Osteoblast (primary cell): ENCODE measurements at places on chromosomes 3 and 15. TPM values are rescaled to one million over a fixed set of nuclear protein-coding genes. Genes with fewer than 3 reads are reported as not detected.

FSD2 gene
- total RNA-seq, result not detected in 2 replicates

IGSF10 gene
- total RNA-seq, result 1.4 and 2.7 TPM in 2 replicates

NRG4 gene
- not detected in 2 replicates for total RNA-seq

GALNT15 gene
- total RNA-seq, result 6.5 and 7.1 TPM in 2 replicates

SPESP1 gene
- 2.9 TPM in 2 replicates for total RNA-seq

GRCh38 chr3:99543796-99544195, 94.6 kb upstream of the COL8A1 start:
- no peaks in the 10 kb centered on the region for H3K27me3 ChIP-seq
- DNase-seq, result no peak
- no peaks in the 10 kb centered on the region for H3K36me3 ChIP-seq
- H3K4me3 ChIP-seq, result no peak overlapping the region
- H3K4me1 ChIP-seq, result peaks cover 26% of the 10 kb centered on the region

DNA sequence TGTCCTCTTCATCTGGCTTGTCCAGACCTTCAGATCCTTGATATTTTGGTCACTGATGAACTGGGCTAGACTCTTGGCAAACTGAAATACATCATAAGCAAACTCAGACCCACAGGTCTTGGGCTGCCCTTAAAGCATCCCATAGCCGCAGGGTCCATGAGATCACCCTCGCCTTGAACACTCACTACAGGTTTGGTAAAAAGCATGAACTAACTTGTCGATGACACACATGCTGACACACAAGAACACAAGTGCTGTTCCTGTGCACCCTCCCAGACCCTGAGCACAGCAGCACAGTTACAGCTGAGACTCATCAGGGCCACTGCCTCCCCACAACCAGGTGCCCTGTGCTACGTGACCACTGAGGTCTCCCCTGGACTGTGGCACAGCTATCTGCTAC, 21.0 kb downstream of the PFKFB4 start:
- H3K27ac ChIP-seq, result no peak overlapping the region
- H3K4me1 ChIP-seq, result no peaks in the 10 kb centered on the region
- no peak for DNase-seq

GRCh38 chr15:78930577-78931388, 14.1 kb downstream of the CTSH start:
- no peaks in the 10 kb centered on the region for H3K36me3 ChIP-seq
- H3K4me3 ChIP-seq, result no peak overlapping the region
- no peak overlapping the region for H3K27ac ChIP-seq
- peaks cover 22% of the 10 kb centered on the region for H3K4me1 ChIP-seq
- DNase-seq, result peak; percentile 98
- peaks cover 15% of the 10 kb centered on the region for H3K27me3 ChIP-seq

DNA sequence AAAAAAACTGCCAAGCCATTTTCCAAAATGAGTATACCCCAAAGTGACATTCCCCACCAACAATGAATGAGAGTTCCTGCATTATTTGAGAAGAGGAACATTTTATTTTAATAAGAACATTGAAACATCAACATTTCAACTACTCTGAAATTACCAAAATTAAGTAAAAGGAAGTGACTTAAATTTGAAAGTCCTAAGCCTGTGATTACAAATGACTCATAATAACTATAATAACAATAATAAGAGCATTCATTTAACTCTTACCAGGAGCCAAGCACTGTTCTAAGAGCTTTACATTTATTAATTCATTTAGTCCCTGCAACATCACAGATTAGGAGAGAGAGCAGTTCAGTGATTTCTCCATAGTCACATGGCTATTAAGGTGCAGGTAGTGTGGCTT, 32.4 kb downstream of the LRRC28 start:
- DNase-seq, result peak; percentile 82
- no peaks in the 10 kb centered on the region for H3K27me3 ChIP-seq
- no peaks in the 10 kb centered on the region for H3K36me3 ChIP-seq
- H3K4me1 ChIP-seq, result peaks cover 6% of the 10 kb centered on the region
- H3K27ac ChIP-seq, result no peak overlapping the region
- no peak overlapping the region for H3K4me3 ChIP-seq

- no peaks in the 10 kb centered on the region for H3K36me3 ChIP-seq
- DNase-seq, result peak; percentile 92
- no peak overlapping the region for H3K4me3 ChIP-seq
These were observed 68.3 kb upstream of the TBC1D5 start for GRCh38 chr3:17810759-17811158.

- H3K4me3 ChIP-seq, result no peak overlapping the region
- no peaks in the 10 kb centered on the region for H3K4me1 ChIP-seq
- H3K36me3 ChIP-seq, result no peaks in the 10 kb centered on the region
- H3K27me3 ChIP-seq, result no peaks in the 10 kb centered on the region
- no peak overlapping the region for H3K27ac ChIP-seq
These were observed 330.7 kb downstream of the FHIT start for GRCh38 chr3:60920519-60920918.

- no peaks in the 10 kb centered on the region for H3K36me3 ChIP-seq
- DNase-seq, result no peak
- H3K27ac ChIP-seq, result no peak overlapping the region
- H3K27me3 ChIP-seq, result no peaks in the 10 kb centered on the region
- no peak overlapping the region for H3K4me3 ChIP-seq
These were observed 175.0 kb downstream of the SOX2 start for GRCh38 chr3:181886676-181887075.

DNA sequence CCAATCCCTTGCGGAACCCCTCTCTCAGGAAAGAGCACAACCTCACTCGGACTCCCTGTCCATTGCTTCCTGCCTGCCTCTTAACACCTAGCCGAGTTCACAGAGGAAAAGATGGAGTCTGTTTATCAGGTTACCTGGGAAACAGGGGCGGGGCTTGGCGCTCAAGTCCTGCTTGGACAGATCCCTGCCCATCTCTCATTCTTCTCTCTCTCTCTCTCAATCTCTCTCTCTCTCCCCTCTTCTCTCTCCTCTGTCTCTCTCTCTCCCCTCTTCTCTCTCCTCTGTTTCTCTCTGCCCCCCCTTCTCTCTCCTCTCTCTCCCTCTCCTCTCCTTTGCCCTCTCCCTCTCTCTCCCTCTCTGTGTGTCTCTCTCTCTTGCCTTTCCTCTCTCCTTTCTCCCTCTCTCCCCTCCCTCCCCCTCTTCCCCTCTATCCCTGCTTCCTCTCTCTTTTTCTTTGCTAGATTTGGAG, at the start of gene EFHB:
EFHB (minus strand) TSS at position 120 of the 469 bp plus-strand sequence. CDS start 199 bp downstream, outside the sequence.
- DNase-seq, result no peak
- H3K4me3 ChIP-seq, result no peak within 1 kb of the TSS
- H3K27me3 ChIP-seq, result no peaks in the 10 kb centered on the region
- H3K4me1 ChIP-seq, result no peaks in the 10 kb centered on the region
- H3K27ac ChIP-seq, result no peak within 1 kb of the TSS

DNA sequence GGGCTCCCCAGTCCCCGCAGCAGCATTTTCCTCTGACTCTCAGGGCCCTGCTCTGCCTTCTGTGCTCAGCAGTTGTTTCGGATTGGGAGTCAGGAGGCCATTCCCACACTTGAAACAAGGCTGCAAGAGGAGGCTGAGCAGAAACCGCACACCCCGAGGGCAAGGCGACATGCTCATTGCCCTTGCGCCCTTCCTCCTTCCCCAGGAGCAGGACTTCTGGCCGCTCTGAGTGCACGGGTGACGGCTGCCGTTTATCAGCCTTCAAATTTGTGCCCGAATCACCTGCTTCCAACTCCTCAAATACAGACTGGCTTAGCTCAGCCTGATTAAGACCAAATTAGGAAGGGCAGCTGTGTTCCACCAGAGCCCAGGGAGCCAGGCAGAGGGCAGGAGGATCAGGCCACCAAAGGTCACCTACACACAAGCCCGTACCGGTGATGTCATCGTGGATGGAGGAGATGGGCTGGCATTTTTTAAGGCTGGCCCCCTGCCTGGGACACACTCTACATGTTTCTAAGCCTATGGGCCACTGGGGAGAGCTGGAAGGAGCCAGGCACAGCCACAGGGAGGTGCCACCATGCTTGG, 38.1 kb downstream of the TM2D3 start:
- H3K27ac ChIP-seq, result no peak overlapping the region
- H3K4me3 ChIP-seq, result no peak overlapping the region
- no peaks in the 10 kb centered on the region for H3K36me3 ChIP-seq
- peak; percentile 60 for DNase-seq

GRCh38 chr3:124149771-124150170, 157.8 kb upstream of the ROPN1 start:
- H3K4me1 ChIP-seq, result no peaks in the 10 kb centered on the region
- no peak overlapping the region for H3K4me3 ChIP-seq
- no peak for DNase-seq
- no peaks in the 10 kb centered on the region for H3K36me3 ChIP-seq

- no peaks in the 10 kb centered on the region for H3K27me3 ChIP-seq
- H3K36me3 ChIP-seq, result no peaks in the 10 kb centered on the region
- no peak for DNase-seq
- peaks cover 55% of the 10 kb centered on the region for H3K4me1 ChIP-seq
These were observed 104.4 kb downstream of the PPP2R3A start for GRCh38 chr3:136069933-136070332.

GRCh38 chr15:48851956-48852355, 26.0 kb upstream of the EID1 start:
- no peak for DNase-seq
- no peak overlapping the region for H3K27ac ChIP-seq
- H3K4me1 ChIP-seq, result peaks cover 21% of the 10 kb centered on the region
- no peak overlapping the region for H3K4me3 ChIP-seq
